ENCODE measurements at places on chromosomes 3 and 15.

- no peak for DNase-seq
Observed at GRCh38 chr3:122066331-122067213, 11.4 kb downstream of the CD86 start.

- peak; percentile 8 for DNase-seq
Observed at GRCh38 chr3:192514081-192514753, 213.1 kb downstream of the FGF12 start.

- no peak for DNase-seq
Observed at GRCh38 chr3:113829576-113830354, 8.8 kb upstream of the GRAMD1C start.

DNA sequence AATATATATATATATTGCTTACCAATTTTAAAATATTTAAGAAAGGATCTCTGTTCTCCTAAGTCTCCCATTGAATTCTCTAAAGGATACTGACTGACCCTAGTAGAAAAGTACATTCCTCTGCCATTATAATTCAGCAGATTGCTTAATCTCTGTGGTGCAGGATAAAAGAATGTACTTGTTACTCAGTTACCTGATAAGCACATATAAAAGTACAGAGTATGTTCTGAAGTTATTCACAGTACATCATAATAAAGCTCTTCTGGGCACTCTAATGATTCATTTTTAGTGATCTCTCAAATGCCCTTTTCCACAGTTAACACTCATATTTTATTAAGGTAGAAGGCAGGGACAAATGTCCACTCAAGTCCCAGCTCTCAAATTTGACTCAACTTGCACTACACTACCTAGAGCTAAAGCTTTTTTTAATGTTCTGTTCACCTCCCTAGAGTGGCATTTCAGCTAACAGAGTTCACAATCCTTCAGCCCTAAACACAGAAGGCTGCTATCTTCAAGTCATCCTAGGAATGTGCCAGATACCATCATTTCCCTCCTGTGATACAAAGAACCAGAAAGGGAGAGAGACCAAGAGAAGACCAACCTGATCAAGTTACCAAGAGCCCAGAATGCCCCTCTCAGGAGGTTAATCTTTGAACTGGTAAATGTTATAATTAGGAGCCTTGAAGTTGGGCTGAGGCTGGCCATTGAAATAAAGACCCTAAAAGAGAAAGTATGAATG, 53.3 kb downstream of the MEIS2 start:
- DNase-seq = no peak
